NB4 (cell line): ENCODE measurements at places on chromosomes 11 and 22.

- no peak for DNase-seq
These were observed 22.9 kb upstream of the RCE1 start for GRCh38 chr11:66820381-66820780.

DNA sequence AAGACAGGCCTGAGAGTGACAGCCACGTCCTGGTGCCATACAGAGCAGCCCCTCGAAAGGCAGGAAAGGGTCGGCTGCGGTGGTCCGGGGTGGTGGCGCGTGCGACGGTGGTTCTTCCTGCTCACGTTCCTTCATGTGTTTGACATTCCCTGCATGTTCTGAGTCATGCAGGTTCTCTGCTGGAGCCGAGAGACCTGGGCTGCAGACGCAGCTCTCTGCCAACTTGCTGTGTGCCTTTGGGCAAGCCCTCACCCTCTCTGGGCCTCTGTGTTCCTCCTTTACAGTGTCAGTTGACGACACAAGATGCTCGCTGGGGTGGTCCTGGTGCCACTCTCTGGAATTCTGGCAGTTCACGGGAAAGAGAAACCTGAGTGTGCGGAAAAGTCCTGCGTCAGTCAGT is 12.0 kb downstream of the ARHGAP8 start:
- no peak for DNase-seq

- no peak for DNase-seq
These were observed 14.3 kb downstream of the NCAM1 start for GRCh38 chr11:112975493-112975892.

- peak; percentile 93 for DNase-seq
These were observed 52.1 kb downstream of the LHFPL7 start for GRCh38 chr22:24894220-24894975.

DNA sequence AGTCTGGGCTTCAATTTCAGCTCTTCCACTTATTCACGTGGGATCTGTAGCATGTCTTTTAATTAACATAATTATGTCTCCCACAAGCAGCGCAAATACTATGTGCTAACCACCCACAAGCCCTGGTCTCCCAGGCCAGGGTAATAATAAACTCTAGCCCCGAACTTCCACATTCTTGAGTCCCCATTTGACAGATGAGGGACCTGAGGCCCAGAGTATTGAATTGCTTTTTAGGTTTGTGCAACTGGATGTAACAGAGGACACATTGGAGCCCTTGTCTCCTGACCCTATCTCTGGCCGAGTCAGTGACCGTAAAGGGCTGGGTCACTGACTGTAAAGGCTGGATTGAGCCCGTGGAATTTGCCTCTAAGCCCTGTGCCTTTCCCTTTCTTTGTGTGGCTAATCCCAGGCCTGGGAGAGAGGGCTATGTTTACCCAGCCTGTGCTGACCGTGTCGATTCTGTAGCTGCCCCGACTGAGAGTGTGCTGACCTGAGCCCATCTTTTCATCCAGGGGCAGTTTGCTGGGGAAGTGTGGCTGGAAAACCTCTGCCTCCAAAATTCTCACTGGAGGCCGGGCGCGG is 3.9 kb downstream of the CRYBB2 start:
- no peak for DNase-seq

DNA sequence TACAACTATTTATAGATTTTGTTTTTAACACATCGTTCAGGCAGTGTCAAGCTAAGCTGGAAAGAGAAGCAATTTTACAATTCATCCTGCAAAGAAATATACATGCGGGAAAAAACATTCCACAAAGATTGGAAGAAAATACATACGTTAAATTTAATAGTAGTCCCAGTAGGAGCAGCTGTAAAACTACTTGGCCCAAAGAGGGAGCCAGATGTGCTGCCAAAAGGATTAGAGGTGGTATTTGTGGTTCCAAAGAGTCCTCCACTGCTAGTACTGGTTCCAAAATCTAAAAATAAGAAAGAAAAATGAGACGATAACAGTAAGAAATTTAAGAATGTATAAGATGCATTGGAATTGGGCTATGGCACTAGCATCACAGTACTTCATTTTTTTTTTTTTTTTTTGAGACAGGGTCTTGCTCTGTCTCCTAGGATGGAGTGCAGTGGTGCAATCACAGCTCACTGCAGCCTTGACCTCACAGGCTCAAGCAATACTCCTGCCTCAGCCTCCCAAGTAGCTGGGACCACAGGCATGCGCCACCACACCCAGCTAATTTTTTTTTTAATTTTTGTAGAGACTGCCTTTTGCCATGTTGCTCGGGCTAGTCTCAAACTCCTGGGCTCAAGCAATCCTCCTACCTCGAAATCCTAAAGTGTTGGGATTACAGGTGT is 21.5 kb downstream of the NUP98 start:
- DNase-seq: no peak

GRCh38 chr11:61138935-61139334 is 22.3 kb downstream of the VPS37C start:
- peak; percentile 73 for DNase-seq

DNA sequence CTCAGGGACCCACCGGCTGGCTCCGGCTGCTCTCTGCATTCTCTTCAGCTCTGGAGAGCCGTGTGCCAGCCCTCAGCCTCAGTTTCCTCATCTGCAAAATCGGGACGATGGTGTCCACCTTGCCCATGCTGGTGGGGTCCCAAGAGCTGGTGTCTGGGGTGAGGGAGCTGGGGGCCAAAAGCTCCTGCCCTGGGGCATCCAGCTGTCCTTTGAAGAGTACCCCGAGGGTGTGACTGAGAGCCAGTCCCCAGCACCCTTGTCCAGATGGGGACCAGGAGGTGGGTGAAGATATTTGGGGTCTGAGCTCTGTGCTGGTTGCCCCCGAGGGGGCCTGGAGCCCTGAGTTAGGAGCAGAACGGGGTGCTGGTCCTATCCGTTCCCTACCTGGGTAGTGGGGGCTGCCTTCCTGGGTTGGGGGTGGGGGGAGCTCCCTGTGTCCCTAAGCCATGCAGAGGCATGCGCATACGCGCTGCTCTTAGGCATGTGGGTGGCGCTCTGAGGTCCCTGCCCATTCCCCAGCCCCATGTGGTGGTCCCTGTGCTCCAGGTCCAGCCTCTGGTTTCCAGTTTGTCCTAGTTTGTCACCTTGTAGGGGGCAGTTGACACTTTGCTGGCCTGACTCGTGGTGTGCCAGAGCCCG is 4.9 kb downstream of the LRP5 start:
- DNase-seq: no peak

GRCh38 chr22:35678836-35679235 is 30.6 kb downstream of the APOL6 start:
- peak; percentile 24 for DNase-seq

- DNase-seq: no peak
These were observed 24.9 kb downstream of the USH1C start for GRCh38 chr11:17519061-17519885.

GRCh38 chr11:131689049-131689925 is 318.9 kb downstream of the NTM start:
- DNase-seq: no peak

- peak; percentile 6 for DNase-seq
These were observed 289.5 kb upstream of the C11orf87 start for GRCh38 chr11:109132539-109132938.

GRCh38 chr22:48951836-48952235 is 875.8 kb downstream of the BRD1 start:
- DNase-seq: no peak

DNA sequence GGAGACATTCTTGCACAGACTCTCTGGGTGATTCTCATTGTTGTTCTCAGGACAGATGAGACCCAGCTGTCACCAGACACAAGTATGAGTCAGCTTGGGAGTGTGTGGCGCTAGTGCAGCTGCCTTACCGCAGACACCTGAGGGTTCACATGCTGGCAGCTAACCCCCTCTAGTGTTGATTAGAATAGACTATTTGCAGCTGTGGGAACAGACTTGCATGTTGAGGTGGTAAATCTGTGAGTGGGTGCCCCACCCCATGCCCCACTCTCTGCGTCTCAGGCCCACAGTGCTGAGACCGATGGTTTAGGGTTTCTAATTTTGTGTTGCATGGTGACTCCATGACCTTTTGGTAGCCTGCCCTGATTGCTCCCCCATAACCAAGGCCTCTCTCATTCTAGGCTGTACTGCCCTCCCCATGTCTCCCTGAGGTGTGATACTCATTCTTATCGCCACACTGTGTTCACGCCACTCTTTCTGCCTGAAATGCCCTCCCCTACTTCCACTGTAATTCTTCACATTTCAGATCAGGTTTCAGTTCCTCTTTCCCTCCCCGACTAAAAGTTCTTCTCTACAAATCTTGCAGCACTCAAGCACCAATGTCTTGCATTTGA is 73.7 kb upstream of the KIRREL3 start:
- peak; percentile 71 for DNase-seq

- no peak for DNase-seq
These were observed 201.5 kb downstream of the SOX6 start for GRCh38 chr11:16154715-16155396.

GRCh38 chr22:27094633-27095308 is 437.4 kb downstream of the MIAT start:
- DNase-seq: no peak

DNA sequence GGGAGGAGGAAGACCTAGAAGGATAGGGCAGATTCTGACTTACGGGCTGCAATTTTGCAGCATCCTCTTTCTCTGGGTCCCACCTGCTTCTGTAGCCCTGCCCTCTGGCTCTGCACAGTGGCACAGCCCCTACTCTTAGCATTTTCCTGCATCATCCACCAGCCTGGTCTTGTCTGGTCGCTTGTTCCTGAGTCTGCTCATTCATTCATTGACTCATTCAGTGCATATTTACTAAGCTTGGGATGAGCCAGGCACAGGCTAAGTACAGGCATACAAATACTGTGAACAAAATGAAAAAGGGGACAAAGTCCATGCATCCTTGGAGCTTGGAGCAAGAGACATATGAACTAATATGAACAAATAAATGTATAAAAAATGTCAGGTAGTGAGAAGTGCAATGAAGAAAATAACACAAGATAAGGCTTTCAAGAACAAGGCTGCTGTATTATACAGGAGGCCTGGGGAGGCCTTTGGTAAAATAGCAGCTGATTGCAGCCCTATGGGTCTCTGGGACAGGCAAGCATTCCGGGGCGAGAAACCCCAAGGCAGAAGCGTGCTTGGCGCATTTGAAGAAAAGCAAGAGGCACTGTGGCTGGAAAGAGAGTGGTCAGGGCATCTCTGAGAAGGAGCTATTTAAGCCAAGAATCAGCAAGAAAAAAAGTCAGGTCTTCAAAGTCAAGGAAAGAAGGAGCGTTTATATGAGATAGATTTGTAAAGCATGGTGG is 108.0 kb upstream of the ALX4 start:
- no peak for DNase-seq

GRCh38 chr11:118889797-118890196 is 6.1 kb downstream of the CXCR5 start:
- DNase-seq: no peak

- DNase-seq: no peak
These were observed 549.2 kb downstream of the MIAT start for GRCh38 chr22:27206374-27207133.

DNA sequence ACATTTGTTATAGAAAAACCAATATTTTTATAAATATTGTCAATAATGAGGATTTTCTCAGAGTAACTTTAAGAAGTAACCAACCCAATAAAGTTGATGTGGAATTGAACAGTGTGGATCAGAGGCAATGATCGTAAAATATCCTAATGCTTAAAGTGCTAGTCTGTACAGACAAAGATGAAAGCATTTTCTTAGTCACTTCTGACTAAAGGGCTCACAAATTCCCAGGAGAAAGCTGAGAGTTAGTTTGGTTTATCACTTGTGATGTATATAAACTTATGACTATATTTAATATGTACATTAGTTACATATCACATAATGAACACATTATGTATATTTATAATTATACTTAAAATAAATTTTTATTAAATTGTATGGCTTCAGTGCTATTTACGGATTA is 25.4 kb upstream of the DDI1 start:
- no peak for DNase-seq

GRCh38 chr11:3783611-3784010 is 13.7 kb downstream of the NUP98 start:
- no peak for DNase-seq

GRCh38 chr22:38826386-38826785 is 17.4 kb downstream of the NPTXR start:
- DNase-seq: no peak

DNA sequence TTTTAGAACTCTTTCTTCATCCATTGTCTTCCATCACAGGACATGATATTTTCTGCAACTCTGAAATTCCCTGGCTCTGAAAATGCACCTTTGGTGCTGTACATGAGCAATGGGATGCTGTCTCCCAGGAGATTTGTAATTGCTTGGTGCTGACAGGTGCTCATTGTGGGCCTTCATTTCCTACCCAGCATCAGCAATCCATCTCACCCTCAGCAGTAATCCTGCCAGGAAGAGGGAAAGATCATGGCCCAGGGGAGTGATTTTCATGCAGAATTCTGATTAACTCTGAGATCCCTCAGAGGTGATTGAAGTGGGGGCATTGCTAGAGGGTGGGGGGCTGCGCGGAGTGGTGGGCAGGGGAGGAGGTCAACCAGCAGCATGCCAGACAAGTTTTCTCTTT is 651.7 kb downstream of the NELL1 start:
- DNase-seq: no peak

DNA sequence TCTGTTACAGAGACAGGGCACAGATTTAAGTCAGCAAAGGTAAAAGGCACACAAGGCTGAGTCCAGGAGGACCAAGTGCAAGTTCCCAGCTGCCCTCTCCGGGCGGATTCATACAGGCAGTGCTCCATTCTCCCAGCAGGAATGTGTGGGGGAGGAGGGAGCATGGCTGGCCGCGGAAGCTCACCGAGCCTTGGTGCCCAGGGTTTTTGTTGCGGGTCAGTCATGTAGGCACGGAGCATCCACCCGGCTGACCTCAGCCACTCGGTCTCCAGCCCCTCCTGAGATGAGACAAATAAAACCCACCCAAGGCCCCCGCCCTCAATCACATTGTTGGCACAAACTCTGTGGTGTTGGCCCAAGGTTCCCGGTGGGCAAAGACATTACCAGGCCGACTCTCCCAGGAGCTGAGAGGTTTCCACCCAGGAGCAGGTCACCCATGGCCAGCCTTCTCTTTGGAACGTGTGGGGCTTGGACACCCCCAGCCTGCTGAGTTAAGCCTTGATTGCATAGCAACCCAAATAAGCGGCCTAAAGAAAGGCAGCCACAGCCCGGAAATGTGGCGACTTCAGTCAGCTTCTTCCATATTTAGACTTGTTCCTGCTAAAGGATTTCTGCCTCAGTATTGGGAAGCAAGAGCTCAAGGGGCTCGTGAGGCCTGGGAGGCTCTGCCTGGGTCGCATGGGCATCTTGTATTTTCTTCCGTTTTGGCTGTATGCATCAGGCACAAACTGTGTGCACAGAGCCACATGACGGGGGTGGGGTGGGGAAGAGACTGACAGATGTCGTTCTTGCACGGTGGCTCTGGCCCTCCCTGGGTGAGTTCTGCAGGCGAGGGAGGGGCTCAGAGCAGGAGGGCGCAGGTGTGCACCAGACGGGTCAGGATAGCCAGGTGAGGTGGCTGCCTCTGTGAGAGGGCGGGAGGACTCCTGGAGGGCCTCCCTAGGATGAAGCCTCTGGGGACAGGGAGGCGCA is 63.0 kb downstream of the ARHGAP8 start:
- DNase-seq: no peak

DNA sequence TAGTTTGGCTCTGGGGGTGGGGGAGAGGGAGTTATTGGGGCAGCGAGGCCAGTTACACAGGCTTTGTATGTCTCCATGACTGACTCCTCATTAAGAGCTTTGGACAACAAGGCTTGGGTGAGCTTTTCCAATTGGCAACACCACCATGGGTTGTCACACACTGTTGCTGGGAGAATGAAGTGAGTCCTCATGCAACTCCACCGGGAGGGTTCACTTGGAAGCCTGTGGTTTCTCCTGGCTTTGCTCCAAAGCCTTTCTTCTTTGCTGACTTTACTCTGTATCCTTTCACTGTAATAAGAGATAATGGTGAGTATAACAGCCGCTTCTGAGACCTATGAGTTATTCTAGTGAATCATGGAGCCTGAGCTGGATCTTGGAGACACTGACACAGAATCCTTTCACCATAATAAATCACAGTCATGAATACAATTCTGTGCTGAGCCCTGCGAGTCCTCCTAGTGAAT is 24.9 kb downstream of the EIF3F start:
- DNase-seq: no peak
